Trophoblast cell (in vitro differentiated cells and primary cell): ENCODE measurements at places on chromosomes 3 and 15.

DNA sequence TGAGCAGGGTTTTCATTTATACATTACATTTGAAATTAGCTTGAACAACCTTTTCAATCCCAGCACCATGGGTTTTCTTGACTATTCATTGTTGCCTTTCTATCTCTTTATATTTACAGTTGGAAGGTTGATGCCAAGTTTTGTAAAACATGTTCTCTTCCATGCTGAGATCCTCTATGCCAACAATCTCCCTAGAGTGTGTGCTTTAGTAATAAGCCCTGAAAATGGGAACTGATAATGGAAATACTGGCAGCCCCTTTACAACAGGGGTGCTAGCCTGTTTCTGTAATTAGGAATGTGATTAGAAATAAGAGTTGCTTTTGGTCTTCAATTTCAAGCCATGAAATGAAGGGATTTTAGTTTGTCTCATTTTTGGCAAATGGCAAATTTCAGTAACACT is 239.9 kb upstream of the NAALADL2 start:
- no peak for DNase-seq

- no peak for DNase-seq
Observed at GRCh38 chr3:56053727-56054126, 414.5 kb downstream of the ERC2 start.

DNA sequence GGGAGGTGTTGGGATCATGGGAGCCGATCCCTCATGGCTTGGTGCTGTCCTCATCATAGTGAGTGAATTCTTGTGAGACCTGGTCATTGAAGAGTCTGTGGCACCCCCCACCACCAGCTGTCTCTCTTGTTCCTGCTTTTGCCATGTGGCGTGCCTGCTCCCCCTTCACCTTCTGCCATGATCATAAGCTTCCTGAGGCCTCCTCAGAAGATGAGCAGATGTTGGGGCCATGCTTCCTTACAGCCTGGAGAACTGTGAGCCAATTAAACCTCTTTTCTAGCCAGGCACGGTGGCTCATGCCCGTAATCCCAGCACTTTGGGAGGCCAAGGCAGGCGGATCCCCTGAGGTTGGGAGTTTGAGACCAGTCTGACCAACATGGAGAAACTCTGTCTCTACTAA is 37.0 kb upstream of the CGNL1 start:
- DNase-seq = no peak

DNA sequence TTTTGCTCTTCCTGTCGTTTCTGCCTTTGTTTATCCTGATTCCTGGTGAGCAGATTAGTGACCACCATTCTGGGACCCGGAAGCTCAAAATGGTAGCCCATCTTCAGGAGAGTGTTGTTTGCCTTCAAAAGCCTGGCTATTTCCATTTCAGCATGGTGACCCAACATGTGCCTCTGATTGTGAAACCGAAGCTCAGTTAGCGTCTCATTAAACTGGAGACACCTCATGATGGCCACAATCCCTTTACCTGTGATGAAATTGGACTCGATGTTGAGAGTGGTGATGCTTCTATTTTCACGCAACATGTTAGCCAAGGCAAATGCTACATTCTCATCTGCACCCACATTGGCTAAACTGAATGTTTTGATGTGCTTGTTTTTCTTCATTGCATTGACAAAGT is 3.3 kb downstream of the LMOD3 start:
- DNase-seq = no peak

- no peak for DNase-seq
Observed at GRCh38 chr3:139601191-139601961, 61.8 kb upstream of the RBP1 start.

GRCh38 chr3:187210545-187211327 is 13.4 kb downstream of the RTP1 start:
- DNase-seq = no peak
